Stimulated activated CD8-positive, alpha-beta memory T cell treated with anti-CD3 and anti-CD28 coated beads, Interleukin-7, amount 100 ng/mL, for 4 hours (primary cell): ENCODE measurements at places on chromosomes 7 and 10.

- no peak for DNase-seq
Observed at GRCh38 chr7:96026611-96027010, 254.3 kb downstream of the DYNC1I1 start.

DNA sequence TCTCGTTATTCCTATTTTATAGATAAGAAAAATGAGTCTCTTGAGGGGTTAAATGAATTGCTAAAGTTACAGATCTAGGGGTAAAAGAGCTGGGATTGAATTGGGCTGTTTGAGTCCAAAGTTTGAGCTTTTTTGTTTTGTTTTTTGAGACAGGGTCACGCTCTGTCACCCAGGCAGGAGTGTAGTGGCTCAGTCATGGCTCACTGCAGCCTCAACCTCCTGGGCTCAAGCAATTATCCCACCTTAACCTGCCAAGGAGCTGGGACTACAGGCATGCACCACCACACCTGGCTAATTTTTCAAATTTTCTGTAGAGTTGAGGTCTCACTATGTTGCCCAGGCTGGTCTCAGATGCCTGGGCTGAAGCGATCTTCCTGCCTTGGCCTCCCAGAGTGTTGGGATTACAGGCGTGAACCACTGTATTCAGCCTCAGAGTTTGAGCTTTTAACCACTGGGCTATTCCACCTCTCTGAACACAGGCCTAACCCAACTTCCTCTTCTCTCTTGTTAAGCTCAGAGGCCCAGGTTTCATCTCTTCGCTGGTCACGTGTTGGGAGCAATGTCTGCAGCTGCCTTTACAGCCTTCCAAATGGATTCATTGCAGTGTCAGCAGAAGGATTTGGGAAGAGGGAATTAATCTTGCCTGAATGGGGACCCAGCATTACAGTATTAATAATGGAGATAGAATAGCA, 8.0 kb downstream of the SUFU start:
- no peak for DNase-seq

GRCh38 chr7:142859829-142860228, 5.0 kb downstream of the EPHB6 start:
- no peak for DNase-seq

- DNase-seq: no peak
Observed at GRCh38 chr7:114182837-114183236, 231.8 kb upstream of the FOXP2 start.

GRCh38 chr7:69502358-69502757, 95.9 kb upstream of the AUTS2 start:
- DNase-seq: no peak
